ENCODE measurements at places on chromosomes 7 and 10.

GRCh38 chr7:1843921-1844335, 173.9 kb downstream of the ELFN1 start:
- no peak for DNase-seq

DNA sequence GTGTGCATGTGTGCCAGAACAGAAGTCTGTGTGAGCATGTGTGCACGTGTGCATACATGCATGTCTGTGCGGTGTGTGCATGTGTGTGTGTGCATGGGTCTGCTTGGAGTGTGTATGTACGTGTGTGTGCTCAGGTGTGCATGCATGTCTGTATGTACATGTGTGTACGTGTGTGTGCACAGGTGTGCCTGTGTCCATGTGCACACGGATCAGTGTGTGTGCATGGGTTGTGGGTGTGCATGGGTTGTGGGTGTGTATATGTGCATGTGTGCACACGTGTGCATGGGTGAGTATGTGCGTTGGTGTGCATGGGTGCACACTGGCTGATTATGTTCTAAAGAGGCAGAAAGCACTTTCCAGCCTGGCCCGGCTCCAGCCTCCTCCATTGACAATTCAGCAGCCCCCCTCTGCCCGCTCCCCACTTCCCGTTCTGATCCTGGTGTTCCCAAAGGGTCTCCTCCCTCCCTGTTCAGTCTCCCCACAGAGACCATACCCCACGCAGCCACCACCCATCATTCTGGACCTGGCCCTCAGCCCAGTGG, 44.1 kb upstream of the PDGFA start:
- no peak for DNase-seq

DNA sequence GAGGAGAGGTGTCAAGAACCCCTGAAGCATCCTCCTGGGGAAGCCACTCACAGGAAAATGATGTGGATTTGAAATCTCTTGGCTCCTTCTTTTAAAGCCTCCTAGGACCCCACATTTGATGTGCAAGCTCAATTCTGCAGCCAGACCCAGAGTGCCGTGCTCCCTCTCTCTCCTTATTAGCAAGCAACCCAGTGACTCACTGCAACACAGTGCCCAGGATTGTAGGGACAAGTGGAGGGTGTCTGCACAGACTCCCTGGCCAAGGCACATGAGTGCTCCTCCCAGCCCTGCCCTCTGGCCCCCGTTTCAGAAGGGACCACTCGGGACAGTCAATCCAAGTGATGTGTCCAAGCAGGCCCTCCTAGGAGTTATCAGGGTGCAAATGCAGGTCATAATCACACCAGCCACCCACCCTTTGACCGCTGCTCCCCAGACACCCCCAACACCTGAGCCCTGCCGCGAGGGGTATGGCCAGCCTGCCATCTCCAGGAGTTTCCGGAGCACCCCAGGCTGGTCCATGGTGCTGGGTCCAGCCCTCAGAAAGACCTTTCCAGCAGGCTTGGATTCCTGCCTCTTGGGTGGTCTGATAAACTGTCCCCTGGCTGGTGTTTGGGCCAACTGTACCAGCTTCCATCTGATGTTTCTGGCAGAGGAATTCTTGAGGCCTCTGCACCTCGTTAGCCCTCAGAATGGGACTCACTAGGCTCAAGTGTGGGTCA, 54.5 kb upstream of the CXCL12 start:
- DNase-seq, result peak; percentile 28

- DNase-seq, result peak; percentile 70
Observed at GRCh38 chr10:126972635-126973414, 67.6 kb downstream of the DOCK1 start.

DNA sequence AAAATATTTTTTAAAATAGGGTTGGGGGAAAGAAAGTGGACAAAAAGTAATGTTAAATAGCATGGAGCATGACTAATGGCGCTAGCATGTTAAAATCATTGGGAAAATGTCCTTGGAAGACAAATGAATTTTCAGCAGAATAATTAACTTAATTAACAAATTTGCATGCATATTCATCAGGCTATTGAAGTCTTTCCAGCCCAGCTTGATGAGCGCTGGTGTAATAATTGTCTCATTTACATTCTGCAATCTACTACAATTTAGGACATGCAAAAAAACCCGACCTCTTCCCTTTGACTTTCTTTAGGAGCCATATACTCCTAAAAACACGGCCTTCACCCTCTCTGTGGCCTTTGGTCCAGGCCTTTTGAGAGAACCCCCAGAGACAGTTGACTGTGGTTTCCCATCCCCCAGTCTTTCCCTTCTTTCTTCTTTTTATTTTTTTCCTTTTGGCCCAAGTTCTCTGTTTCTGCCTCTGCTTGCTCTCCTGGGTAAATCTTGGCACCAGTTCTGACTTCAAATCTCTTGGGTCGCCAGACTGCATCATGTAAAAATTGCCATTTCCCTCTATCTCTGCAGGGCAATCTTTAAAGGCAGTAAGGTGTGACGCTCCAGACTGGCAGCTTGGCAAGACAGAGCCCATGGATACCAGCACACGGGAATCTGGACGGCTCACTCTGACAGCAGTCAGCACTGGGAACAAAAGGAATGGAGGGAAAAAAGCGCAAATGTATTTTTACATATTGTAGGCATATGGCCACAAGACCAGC, 105.5 kb downstream of the NEUROD6 start:
- DNase-seq, result no peak

GRCh38 chr10:24606021-24606420, 117.7 kb downstream of the ARHGAP21 start:
- DNase-seq, result no peak

- no peak for DNase-seq
Observed at GRCh38 chr7:127927348-127927696, 103.9 kb downstream of the LRRC4 start.

DNA sequence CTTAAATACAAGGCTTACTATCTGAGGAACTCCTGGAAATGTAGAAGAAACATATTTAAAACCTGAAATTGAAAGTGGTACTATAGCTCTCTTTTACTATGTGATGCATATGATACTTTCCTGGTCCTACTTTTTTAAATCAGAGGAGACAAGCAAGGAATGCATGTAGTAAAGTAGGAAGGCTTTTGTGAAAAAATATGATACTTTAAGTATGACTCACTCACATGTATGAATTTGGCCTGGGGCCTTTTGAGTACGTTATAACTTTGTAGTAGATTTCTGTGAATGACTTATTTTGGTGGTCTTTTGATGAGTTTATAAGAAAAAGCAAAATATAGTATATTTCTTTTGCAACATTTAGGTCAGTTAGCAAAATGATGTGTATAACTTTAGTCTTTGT, 53.8 kb downstream of the TAX1BP1 start:
- DNase-seq, result no peak

DNA sequence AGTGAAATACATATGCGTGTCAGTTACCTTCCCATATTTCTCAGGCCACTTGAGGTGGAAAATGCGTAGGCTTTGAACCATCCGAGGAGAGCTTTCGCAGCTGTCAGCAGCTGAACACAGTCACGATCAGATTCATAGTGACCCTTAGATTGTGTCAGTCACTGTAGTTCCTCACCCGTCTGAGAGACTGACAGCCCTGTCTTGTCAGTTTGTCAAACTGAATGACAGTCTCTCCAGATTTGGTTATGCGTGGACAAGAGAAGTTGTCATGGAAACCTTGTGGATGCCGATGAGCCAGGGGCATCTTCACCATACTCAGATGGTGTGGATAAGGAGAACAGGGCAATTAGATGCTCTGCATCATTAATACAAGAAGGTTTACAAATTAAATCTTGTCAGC, 546.3 kb downstream of the TYW1 start:
- no peak for DNase-seq

- DNase-seq, result no peak
Observed at GRCh38 chr7:56048245-56048644, 3.0 kb downstream of the PSPH start.

- DNase-seq, result peak; percentile 58
Observed at GRCh38 chr7:716222-716621, 10.3 kb upstream of the DNAAF5 start.

- no peak for DNase-seq
Observed at GRCh38 chr10:63437116-63437949, 28.4 kb downstream of the JMJD1C start.

GRCh38 chr10:104897696-104898095, 256.6 kb downstream of the SORCS3 start:
- peak; percentile 71 for DNase-seq

GRCh38 chr10:73262105-73262730, 9.8 kb upstream of the MRPS16 start:
- no peak for DNase-seq
